ENCODE measurements at places on chromosomes 5 and 9. TPM values are rescaled to one million over a fixed set of nuclear protein-coding genes. Genes with fewer than 3 reads are reported as not detected.

SEMA5A gene
- 31.5 TPM for total RNA-seq

FCN2 gene
- total RNA-seq: 0.39 TPM

NIM1K gene
- 0.10 TPM for total RNA-seq

SH3PXD2B gene
- total RNA-seq: 30.7 TPM

ANKRD34B gene
- total RNA-seq: 0.10 TPM

LHX6 gene
- 0.99 TPM for total RNA-seq

FOXD4L6 gene
- not detected for total RNA-seq

HTR1A gene
- not detected for total RNA-seq

SLC6A7 gene
- not detected for total RNA-seq

ANKRD31 gene
- 0.30 TPM for total RNA-seq

CDC14B gene
- total RNA-seq: 26.0 TPM

PLAA gene
- total RNA-seq: 29.9 TPM

PCDHA9 gene
- total RNA-seq: 0.30 TPM

OBP2B gene
- 0.30 TPM for total RNA-seq

PCDHGA5 gene
- total RNA-seq: 3.6 TPM

PPP3R2 gene
- total RNA-seq: not detected

PCDHAC1 gene
- 0.69 TPM for total RNA-seq

C5orf46 gene
- total RNA-seq: 5.0 TPM

PCDH12 gene
- 8.2 TPM for total RNA-seq

ACSL6 gene
- 3.7 TPM for total RNA-seq

TAS2R1 gene
- total RNA-seq: not detected

SHC3 gene
- total RNA-seq: 0.79 TPM

AQP3 gene
- 169 TPM for total RNA-seq

C7 gene
- 48.0 TPM for total RNA-seq

GABRB2 gene
- 0.49 TPM for total RNA-seq

TMEM215 gene
- 0.39 TPM for total RNA-seq

ENTPD8 gene
- total RNA-seq: 0.10 TPM

WDR31 gene
- 2.3 TPM for total RNA-seq

PDE6A gene
- total RNA-seq: not detected

LVRN gene
- 18.4 TPM for total RNA-seq
